ENCODE measurements at places on chromosomes 1 and 21. TPM values are rescaled to one million over a fixed set of nuclear protein-coding genes. Genes with fewer than 3 reads are reported as not detected.

Gene KLHDC7A
- total RNA-seq: not detected

- DNase-seq: no peak
Measured at GRCh38 chr1:244647819-244648218, 5.1 kb upstream of the DESI2 start.

DNA sequence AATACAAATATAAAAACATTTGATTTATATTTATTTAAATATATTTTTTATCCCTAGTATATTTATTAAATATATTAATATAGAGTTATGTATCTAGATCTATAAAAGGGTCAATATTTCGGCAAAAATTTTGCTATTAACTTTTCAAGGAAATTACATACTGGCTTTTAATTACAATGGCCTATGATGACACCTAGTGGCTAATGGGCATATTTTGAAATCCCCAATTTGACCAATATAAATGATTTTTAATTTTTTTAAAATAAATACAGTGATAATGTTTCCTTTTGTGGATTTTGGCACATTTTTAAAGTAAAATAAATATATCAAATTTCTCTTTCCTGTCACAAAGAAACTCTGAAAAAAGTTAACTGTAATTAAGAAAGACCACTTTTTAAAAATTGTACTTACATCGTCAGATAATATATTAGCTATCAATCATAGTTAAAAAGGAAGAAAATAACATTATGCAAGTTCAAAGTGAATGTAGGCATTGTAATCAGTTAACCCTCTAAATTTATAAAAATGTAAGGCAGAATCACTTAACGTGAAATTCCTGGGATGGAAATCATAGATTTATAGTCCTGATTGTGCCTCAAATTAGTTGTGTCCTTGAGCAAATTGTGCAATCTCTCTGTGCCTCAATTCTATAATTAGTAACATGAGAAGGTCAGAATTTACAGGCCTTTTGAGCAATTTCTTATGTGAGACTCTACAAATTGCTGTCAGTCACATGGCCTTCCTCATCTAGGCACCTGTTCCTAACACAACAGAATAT, 25.6 kb upstream of the RGS13 start:
- DNase-seq: no peak

Gene CYP2J2
- not detected for total RNA-seq

Gene LCE2C
- total RNA-seq: not detected

DNA sequence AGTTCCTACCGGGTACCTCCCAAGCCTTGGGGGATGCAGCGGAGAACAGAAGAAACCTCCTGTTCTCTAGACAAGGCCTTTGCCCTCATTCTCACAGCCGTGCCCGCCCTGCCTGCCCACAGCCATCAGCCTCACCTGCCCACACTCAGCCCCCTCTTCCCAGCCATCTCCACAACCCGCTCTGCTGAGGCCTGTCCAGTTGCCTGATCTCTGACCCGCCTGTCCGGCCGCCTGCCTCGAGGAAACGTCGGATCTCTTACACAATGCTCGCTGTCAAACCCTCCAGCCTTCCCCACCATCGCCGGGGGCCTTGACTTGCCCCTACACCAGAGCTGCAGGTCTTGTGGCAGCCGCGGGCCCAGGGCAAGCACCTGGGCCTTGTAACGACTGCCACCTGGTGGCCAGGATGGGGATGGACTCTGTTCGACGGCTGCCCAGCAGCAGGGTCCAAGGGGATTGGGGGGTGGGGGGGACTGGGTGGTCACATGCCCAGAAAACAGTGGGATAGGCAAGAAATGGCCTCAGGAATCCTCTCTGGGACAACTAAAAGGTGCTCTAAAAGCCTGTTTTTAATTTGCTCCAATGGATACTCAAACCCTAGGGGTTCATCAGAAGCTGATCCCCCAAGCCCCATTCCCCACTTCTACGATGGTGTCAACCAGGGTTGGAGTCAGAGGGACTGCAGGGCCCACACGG, 31.0 kb downstream of the SLC45A1 start:
- DNase-seq: peak; percentile 93

- DNase-seq: no peak
Measured at GRCh38 chr1:184366997-184367396, 19.8 kb upstream of the C1orf21 start.

- no peak for DNase-seq
Measured at GRCh38 chr1:57277681-57278080, 146.2 kb downstream of the DAB1 start.

DNA sequence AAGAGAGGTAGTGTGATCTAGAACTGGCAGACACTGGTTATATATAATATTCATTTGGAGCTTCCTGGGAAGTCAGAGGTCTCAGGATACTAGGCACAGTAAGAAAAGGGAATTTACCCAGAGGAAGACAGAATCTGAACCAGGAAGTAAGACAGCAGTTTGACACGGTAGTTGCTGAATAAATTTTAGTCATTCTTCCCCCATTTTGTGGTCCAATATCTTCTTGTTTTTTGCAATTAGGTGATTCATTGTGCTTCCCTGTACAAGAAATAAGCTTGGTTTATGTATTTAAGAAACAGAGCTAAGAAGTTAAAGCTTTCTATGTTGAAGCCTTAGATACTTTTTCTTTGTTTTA, 1.3 kb downstream of the TMEM167B start:
- DNase-seq: no peak

Gene RNU1-3
- total RNA-seq: 2,231 TPM

Gene CD164L2
- total RNA-seq: 0.72 TPM

Gene KCNK1
- 9.8 TPM for total RNA-seq

GRCh38 chr1:32696041-32696440, 6.5 kb downstream of the SYNC start:
- DNase-seq: no peak

Gene OR14C36
- total RNA-seq: not detected

Gene HTR6
- total RNA-seq: not detected

GRCh38 chr1:70083519-70083918, 121.9 kb downstream of the LRRC40 start:
- no peak for DNase-seq

DNA sequence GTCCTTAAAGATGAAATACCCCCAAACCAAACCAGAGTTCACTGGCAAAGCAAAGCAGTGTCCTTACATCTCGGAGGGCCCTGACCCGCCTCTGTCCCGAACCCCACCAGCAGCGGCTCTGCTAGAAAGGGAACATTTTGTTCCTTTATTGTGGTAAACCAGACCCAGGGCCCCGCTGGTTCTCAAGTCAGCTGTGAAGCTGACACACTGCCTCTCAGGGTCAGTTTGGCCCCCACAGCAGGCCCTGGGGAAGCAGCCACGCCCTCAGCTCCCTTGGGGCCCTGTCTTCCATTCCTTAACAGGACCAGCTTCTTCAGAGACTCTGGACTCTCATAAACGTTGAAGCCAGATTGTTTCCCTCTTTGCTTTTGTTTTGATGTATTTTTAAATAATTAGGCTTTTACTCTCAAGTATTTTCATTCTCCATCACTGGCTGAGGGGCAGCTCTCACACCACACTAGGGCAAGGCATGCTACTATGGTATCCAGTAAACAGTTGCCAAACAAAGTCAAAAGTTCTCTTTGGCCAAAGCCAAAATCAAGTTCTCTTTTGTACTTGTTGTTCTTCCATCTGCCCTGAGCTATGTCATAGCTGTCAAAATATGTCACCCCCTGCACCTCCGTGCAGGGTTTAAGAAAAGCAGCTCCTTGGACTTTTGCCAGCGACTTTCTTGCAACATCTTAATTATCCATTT, 61.1 kb upstream of the ANGPTL1 start:
- no peak for DNase-seq

Gene CITED4
- total RNA-seq: 0.89 TPM

Data from K562 (cell line).